ENCODE measurements at places on chromosomes 7 and 10.

DNA sequence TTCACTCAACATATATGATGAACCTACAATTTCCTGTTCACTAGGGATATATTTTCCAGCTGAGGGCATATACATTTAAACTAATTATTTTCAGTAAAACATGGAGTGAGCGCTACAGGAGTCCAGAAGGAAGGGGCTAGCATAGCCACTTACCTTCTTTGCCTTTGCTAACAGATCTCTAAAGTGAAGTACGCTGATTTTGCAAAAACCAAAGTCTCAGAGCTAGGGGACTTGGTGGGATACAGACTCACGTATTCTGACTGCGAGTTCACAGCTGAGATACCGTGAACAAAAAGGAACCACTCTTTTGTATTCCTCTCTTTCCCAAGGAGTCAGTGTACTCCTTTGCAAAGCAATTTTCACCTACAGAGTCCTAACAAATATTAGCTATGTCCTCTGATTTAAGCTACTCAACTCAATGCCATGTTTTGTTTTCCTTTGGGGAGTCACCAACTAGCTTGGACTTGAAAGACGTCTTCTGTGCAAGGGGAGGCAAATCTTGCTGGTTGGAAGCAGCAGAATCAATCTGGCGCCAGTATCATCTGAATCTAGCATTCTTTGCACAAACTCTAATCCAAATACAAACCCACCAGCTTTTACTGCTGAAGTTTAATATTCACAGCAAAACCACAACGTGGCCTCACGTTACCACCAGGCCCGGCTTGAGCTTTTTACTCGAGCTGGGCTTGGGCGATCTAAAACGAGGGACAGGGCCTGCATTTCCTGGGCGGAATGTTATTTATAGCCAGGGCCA is 657 bp downstream of the CDNF start:
- DNase-seq = no peak

GRCh38 chr10:113521475-113521795 is 31.4 kb upstream of the HABP2 start:
- DNase-seq = no peak

GRCh38 chr10:45404087-45404769 is 30.2 kb downstream of the ALOX5 start:
- DNase-seq = peak; percentile 95

DNA sequence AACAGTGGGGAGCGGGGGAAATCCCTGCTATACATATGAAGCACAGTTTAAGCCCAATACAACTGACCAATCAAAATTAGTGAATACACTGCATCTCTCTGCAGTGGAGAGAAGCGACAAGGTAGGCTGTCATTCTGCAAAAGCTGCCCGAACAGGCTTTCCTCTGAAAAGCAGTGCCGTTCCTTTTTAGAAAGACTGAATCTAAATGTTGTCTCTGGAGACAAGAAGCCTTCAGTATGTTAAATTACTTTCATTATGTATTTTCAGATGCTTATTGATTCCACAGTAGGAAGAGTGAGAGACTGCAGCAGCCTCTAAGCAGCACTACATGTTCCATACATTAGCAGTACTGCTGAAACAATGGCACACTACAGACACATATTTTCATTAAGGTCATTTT is at the start of gene GPR22:
GPR22 (plus strand) TSS at position 129 of the 400 bp plus-strand sequence. CDS start 4,004 bp downstream, outside the sequence.
- no peak for DNase-seq

GRCh38 chr10:13072339-13072738 is 27.6 kb upstream of the OPTN start:
- DNase-seq = no peak

- no peak for DNase-seq
Measured at GRCh38 chr7:95491634-95492314, 6.0 kb downstream of the ASB4 start.

GRCh38 chr7:16491148-16491547 is 25.6 kb upstream of the SOSTDC1 start:
- no peak for DNase-seq

GRCh38 chr7:128879939-128880746 is 17.5 kb downstream of the ATP6V1F start:
- no peak for DNase-seq

DNA sequence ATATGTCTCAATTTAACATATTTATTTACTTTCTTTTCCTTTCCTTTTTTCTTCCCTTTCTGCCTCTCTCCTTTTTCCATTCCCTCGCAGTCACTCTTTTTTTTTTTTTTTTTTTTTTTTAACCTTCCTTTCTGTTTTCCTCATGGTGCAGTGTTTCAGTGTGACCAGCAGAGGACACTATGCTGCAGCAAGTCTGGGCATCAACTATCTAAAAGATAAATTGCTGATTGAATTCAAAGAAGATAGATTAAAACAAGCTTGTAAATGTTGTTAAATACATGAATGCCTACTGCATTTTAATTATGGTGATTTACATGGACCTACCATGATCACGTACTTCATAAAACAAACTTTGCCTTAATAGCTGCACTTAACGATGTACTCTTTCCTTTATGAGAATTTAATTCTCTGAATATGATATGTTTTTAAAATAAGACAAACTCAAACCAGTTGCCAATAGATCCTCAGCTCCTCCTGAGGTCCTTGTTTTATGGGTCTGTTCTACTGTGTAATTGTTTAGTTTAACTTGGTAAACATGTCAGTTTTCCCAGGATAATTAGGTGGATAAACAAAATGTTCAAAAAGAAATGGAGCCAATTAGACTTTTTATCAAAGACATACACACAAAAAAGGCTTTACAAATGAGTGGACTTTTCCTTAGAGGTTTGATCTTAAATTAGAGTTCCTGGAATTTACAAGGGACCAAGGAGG is 101.0 kb upstream of the AGR3 start:
- DNase-seq = peak; percentile 31

DNA sequence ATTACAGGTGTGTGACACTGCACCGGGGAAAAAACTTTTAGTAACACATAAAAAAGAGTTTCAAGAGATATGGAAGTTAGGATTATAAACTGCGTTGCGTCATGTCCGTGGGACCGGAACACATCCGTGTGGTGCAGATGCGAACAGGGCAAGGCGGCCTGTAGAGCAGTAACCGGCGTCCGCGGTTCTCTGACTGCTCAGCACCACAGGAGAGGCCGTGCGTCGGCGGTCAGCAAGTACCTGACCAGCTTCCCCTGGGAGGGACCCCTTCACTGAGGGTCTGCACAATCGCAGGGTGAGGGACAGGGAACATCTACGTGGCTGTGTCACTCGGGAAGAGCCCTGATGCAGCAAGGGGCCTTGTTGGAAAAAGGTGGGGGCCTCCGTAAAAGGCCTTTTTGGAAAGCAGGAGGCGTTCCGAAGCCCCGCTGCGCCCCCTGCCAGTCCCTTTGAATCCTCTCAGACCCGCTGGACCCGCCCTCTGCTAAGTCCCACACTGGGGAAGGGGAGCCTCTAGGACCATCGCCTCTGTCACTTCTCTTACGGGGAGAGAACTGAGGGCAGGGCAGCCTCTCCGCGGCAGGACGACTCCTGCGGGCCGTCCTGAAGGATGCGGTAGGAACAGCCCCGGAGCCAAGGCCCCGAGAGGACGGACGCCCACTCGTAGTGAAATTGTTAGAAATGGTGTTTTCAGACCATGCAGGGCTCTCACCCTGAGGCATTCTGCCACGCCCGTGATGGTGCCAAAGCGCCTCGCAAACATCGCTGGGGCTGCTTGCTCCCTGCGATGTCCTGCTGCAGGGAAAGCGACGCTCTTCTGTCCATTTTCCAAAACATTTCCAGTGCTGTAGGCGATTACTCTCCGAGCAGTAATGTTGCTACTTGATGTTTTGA is 771.6 kb upstream of the COBL start:
- DNase-seq = no peak

- no peak for DNase-seq
Measured at GRCh38 chr10:119177708-119178371, 772 bp downstream of the PRDX3 start.

DNA sequence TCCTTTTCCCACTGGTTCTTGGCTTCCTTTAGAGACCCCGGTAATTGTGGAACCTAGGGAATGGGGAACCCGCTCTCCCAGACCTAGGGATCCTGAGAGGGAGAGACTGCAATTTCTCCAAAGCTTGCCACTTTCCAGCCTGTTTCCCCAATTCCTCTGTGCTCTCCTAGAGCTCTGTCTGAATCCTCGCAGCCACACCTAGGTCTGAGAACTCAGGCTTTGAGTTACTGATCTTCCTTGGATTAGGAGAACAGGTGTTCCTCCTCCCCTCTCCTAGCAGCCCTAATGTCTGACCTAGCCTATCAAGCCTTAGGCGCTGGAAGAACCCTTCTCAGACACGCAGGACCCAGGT is 20.0 kb downstream of the WNT8B start:
- DNase-seq = no peak

DNA sequence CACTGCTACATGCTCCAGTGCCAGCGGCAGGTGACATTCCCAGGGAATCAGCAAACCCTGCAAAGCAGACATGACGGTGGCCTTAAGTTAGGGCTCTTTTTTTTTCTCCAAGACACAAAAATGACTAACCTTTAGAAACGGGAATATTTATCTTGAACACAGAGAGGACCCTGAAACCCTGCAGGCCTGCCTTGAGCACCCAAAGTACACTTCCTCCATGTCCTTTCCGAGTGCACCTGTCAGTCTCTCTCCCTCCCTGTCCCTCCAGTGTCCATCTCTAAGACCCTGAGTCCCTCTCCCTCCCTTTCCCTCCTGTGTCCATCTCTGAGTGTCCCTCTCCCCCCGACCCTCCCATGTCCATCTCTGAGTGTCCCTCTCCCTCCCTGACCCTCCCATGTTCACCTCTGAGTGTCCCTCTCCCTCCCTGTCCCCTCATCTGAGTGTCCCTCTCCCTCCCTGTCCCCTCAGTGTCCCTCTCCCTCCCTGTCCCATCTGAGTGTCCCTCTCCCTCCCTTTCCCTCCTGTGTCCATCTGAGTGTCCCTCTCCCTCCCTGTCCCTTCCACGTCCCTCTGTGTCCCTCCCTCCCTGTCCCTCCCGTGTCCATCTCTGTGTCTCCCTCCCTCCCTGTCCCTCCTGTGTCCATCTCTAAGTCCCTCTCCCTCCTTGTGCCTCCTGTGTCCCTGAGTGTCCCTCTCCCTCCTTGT is 51.2 kb upstream of the CAMK2B start:
- no peak for DNase-seq

DNA sequence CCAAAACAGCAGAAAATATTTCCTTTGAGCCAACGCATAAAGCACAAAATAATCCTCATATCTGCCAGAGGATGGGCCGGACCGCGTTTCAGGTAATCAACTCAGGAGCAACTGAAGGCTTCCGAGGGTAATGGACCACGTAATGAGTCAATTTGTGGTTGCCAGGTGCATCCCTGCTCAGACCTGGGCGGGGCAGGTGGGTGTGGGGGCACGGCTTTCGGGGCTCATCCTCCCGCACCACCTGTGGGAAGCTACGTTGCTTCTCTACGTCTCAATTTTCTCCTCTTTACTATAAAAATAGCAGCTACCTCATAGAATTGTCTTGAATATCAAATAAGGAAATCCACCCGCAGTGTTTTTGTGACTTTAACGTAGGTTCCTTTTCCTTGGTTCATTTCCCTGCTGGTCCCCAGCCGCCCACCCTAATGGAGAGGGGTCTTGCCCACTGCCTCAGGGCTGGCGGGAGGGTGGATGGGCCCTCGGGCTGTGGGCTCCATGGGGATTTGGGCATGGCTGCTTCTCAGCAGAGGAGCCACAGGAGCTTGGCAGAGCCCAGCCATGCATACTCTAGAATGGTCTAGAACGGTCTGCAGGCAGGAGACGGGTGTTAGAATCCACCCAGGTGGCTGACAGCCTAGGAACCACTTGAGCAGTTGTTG is 324.7 kb downstream of the ADARB2 start:
- no peak for DNase-seq

- no peak for DNase-seq
Measured at GRCh38 chr7:45579391-45579801, 5.2 kb downstream of the ADCY1 start.

DNA sequence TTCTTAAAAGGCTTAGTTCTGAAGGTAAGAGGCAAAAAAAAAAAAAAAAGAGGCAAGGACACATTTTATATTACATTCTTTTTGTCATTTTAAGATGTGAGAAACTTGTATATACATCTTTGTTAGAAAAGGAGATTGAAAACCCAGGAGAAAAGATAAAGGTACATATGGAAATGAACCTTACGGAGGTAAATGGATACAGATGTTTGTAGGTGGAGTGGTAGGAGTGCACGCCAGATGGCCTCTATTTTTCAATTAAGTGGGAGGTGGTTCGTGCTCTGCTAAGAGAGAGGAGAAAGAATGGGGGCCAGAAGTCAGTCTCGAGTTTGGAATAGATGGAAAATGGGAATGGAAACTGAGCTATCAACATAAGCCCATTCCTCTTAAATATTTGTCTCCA is 622.5 kb upstream of the GHITM start:
- DNase-seq = no peak

DNA sequence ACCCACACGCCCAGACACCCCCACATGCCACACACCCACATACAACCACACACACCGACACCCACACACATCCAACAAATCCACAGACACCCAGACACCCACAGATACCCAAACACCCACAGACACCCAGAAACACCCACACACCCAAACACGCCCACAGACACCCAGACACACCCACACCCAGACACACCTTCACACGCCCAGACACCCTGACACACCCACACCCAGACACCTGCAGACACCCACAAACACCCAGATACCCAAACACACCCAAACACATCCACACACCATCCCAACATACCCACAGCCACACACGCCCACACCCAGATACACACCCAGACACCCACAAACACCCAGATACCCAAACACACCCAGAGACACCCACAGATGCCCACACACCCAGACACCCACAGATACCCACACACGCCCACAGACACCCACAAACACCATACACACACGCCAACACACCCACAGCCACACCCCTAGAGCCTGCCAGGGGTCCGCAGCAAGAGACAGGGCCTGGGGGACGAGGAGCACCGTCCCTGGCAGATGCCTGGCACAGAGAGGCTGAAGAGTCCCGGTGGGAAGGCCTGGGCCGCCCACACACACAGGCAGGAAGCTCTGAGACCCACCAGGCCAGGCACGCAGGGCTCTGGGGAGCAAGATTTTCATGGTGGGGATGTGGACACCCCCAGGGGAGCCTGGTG is 28.5 kb downstream of the CYP2W1 start:
- no peak for DNase-seq

DNA sequence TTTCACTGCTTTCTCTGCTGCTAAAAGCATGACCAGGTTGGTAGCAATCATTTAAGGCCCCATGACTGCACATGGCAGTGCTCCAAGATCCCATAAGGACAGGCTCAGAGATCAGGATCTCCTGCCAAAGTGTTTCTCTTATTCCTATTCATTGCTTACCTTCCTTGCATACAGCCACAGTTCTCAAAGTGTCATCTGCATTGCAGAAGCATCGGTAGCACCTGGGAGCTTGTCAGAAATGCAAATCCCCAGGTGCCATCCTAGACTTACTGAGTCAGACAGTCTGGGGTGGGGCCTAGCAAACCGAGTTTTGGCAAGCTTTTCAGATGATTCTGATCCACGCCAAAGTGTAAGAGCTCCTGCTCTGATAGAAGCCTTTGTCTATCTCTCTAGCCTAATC is 489.0 kb upstream of the AUTS2 start:
- DNase-seq = no peak
